NCI-H187 treated with DMSO at 0.1 percent for 48 hours (cell line): ENCODE measurements at places on chromosomes 3 and 15.
A peak's percentile ranks its signal among the peaks of the same experiment; 100 is the strongest.

GRCh38 chr3:10353661-10354360, 32.9 kb upstream of the SEC13 start:
- no peak for DNase-seq

DNA sequence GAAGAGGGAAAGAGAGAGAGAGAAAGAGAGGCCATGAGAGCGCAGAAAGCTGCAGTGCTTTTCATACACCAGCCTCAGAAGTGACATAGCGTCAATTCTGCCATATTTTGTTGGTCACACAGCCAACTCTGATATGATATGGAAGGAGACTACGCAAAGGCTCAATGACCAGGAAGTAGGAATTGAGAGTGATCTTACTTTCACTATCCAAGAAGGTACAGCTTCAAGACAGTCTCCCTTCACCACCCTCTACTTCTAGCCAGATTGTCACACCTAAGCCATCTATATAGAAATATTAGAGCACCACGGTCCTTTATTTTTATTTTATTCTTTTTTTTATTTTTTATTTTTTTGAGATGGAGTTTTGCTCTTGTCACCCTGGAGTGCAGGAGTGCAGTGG, 21.1 kb downstream of the PARP15 start:
- no peak for DNase-seq

GRCh38 chr3:72015463-72015862, 230.5 kb upstream of the PROK2 start:
- no peak for DNase-seq

- no peak for DNase-seq
Observed at GRCh38 chr15:70165716-70166284, 68.1 kb upstream of the TLE3 start.

DNA sequence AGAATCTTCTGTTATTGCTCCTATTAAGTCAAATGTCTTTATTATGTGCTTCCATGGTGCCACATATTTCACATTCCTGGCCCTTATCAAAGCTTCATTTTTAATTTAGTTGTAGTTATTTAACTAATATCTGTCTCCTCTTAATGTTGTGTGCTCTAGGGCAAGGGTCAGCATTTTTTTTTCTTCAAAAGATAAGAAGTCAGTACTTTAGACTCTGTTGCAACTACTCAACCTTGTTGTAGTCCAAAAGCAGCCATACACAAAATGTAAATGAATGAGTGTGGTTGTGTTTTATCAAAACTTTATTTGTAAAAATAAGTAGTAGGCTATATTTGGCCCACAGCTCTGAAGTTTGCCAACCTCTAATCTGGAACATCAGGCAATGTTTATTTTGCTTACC, 394.7 kb upstream of the CBLB start:
- no peak for DNase-seq

DNA sequence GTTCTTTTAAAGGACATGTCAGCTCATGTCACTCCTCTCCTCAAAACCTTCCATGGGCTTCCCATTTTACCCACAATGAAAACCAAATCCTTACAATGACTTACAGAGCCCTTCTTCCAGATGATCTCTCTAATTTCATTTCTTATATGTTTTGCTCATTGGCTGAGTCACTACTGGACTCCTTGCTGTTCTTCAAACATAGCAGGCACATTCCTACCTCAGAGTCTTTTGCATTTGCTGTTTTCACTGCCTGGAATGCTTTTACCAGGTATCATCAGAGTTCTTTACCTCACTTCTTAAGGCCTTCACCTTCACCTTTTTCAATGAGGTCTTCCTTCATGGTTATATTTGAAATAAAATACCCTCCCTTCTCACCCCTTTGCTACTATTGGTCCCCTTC, 57.3 kb downstream of the NECTIN3 start:
- no peak for DNase-seq

GRCh38 chr3:152667267-152667666, 167.7 kb upstream of the P2RY1 start:
- DNase-seq: no peak

DNA sequence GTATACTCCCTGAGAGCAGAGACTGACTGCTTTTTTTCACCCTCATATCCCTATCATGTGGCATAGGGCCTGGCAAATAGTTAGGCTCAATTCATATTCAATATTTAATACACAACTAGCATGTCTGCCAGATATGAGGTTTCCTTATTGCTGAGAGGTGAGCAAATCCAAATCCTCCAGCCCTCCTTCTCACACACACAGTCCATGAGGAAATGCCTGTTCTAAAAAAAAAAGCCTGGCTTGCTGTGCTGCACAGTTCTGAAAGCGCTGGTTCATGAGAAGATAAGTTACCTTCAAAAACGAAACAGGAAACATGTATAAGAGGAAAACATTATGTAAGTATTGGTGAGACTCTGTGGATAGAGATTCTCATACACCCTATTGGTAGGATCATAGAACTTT, 15.5 kb upstream of the ACAP2 start:
- DNase-seq: no peak

DNA sequence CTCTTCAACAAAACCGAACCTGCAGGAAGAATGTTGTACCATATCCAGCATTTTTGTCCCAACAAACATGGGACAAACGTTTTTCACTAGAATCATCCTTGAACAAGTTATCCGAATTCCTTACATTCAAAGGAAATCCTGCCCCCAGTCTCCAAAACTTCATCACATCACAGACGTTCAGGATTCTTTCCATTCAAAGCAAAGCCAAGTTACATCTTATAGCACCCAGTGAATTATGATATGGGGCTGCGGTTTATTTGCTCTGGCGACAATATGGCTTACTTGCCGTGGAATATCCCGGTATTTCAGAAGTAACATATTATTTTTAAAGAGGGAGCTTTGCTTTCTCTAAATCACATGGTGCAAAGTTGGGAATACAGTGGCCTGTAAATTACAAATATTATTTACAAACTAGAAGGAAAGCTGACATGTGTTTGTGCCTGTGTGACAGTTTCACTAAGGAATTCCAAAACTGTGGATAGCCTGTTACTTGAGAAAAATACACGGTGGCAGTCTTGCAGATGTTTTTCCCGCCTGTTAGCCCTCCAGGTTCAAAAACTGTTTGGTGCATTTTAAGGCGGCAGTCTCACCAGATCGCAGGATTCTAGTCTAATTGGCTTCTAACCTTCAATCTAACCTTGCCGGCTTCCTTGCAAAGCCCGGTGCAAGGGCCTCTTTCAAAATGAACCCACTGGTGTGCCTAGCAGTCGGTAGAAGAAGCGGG, 736 bp upstream of the MBNL1 start:
- no peak for DNase-seq

GRCh38 chr15:62899090-62899493, 143.5 kb upstream of the TPM1 start:
- DNase-seq: no peak

DNA sequence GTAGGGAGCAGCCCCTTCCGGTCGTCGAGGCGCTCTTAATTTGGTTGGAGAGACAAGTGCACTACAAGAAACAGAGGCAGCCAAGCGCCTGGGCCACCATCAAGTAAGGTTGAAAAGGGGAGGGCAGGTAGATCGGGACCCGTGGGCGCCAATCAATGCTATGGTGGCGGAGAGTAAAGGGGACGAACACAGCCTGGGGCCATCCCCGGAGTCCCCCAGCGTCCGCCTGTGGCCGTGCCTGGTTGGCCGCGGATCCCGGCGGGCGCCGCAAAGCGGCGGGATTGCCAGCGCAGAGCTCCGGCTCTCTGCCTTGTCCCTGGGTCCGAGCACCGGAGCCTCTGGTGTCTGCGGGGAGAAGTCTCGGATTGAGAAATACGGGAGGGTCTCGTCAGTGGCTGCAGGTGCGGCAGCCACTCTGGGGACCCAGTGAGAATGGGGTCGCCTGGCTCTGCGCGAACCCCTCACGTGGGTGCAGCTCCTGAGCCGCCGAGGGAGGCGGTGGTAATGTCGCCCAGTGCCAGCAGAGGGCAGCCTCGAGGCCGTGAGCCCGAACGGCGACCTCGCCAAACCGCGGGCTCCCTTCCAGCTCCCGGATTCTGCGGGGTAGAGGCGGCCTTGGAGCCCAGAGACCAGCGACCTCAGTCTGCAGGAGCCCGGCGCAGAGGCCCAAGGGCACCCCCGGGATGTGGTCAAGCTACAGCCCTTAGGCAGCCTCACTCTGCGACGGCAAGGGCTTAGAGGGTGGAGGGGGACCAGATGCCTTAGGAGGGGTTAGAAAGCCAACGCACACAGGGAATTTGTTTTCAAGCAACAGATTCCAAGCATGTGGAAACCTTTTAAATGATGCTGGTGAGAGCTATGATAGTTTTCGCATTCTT, 10.8 kb downstream of the FOXL2 start:
- DNase-seq: no peak

GRCh38 chr3:69329892-69330291, 56.0 kb downstream of the FRMD4B start:
- no peak for DNase-seq

DNA sequence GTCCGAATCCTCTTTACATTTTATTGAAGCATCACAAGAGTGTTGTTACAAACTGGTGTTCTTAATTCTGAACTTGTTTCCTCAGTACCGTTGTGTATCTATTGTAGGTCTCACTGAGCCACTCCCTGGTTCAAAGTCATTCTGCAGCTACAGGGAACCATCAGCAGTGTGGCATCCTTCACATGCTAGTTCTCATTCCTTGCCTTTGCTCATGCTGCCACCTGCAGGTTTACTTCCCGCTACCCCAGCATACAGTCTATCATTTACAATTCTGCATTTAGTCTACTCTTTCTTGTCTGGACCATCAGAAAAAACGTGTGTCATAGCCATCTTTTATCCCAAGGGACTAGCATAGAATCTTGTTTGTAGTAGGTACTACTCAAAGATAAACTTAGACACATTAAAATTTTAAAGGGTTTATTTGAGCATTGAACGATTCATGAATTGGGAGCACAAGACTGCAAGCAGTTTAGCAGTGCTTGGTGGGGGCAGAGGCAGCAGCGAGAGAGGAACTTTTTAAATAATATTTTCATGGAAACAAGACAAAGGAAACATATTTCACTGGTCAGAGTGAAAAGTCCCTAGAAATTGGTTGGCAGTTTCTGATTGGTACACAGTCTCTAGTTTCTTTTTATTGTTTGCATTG, 402.1 kb downstream of the CADM2 start:
- DNase-seq: peak; percentile 7

GRCh38 chr3:58178528-58179234, 32.1 kb downstream of the DNASE1L3 start:
- DNase-seq: no peak

DNA sequence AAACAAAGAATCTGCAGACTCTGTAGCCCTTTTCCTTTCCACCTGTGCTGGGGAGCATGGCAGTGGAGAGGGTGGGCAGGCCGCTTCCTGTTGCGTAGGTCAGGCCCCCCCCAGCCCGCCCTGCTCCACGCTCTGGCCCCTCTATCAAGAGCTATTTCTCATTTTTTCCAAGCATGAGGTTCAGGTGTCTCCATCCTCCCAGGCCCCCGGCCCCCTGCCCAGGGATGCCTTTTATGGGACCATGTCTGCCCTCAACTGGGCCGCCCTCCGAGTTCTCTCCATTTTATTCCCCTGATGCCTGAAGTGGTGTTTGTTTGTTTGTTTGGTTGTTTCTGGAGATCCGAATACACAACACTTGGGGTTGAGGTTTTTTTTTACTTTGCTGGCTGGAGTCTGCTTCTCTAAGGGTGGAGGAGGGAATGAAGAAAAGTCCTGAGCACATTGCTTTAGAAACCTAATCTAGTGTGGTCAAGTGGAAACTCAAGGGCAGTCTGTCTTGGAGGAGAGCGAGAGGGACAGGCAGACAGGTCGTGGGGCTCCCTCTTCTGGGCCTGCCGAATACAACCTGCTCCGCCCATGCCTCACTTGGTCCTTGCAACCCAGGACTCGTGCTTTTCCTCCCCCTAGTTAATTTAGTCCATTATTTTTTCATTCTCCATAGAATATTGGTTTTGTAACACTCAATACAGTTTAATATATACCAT, 176.5 kb upstream of the LYSMD4 start:
- DNase-seq: no peak

- DNase-seq: no peak
Observed at GRCh38 chr3:57784089-57784735, 28.1 kb downstream of the SLMAP start.

- no peak for DNase-seq
Observed at GRCh38 chr3:33095436-33095835, 1.5 kb downstream of the GLB1 start.

DNA sequence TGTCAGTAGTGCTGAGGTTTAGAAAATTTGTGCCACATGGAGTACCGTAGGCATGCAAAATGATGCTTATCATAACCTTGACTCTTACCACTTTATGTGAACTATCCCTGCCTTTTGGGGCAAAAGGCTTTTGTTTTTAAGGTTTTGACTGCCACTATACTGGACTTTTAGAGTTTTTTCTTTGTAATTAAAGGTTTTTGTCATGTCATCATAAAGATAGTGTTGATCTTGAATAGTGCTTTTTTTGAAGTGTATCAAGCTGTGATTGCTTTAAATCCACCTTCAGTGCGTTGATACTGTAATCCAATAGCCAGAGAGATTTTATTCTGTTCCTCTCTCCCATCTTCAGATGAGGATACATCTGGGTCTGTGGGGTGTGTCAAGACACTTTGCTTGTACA, 172.9 kb downstream of the ITPR1 start:
- DNase-seq: no peak
